ENCODE measurements at places on chromosomes 6 and 20.

DNA sequence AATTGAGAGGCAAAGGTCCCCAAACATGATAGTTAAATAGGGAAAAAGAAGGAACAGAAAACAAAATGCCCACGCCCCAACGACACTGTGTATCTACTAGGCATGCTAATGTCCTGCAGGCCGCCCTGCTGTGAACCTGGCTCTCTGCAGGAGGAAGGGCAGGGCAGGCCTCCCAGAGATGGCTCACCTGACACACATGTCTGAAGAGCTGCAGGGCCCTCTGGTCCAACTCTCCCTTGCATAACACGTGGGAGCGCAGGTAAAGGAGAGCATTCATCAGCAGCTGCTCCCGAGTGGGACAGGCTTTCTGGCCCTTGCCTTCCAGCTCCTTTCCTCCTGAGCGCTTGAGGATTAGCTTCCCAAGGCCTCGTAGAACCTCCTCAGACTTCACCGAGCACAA is 53.7 kb upstream of the LYRM2 start:
- no peak for DNase-seq

DNA sequence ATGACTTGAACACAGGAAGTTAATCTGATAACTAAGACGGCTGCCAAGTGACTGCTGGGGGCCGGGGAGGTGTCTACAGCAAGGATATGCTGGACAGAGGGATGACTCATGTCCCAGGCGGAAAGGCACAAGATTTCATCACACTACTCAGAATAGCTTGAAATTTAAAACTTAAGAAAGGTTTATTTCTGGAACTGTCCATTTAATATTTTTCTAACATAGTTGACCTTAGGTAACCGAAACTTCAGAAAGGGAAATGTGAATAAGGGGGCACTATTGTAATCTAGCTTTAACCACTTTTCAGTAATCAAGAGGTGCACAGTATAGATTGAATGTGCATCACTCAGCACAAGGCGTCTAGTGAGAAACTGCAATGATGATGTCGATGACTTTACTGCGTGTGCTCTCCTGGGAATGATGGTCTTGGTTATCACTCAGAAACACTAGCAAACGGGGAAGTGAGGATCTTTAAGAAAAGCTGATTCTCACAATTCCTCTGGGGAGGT is 171.5 kb downstream of the QKI start:
- no peak for DNase-seq

- DNase-seq = no peak
These were observed 173.7 kb downstream of the PHACTR1 start for GRCh38 chr6:12890171-12890790.

GRCh38 chr6:13992417-13993055 is 67.8 kb downstream of the RNF182 start:
- no peak for DNase-seq

DNA sequence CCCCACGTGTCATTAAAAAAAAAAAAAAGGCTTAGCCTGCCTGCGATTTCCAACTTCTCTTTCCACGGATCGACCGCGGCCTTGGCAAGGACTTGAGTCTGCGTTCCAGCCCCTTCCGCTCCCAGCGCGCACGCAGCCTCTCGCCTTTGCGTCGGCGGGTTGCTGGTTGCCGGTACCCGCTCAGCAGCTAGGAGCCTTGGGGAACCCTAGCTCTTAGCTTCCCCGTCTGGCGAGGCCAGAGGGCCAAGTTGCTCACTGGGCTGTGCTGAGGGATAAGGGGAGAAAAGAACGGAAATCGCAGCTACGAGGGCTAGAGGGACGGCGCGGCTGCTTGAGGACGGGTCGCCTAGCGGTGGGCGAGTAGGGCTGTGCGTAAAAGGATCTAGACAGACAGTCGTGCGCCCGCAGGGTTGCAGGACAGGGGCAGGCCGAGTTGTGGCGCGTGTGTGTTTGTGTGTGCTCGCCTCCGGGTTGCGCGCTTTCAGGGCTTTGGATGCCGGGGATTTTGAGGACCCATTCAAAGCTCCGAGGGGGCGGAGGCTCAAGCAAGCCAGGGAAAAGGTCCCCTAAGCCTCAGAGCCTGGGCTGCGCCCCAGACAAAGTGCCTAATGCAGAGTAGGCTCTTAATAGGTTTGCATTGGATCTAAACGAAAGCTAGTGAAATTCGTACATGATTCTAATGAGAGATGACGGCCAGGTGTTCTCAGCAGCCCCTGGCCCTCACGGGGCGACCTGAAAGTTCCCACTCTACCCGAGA is 40.5 kb upstream of the OSTM1 start:
- no peak for DNase-seq

DNA sequence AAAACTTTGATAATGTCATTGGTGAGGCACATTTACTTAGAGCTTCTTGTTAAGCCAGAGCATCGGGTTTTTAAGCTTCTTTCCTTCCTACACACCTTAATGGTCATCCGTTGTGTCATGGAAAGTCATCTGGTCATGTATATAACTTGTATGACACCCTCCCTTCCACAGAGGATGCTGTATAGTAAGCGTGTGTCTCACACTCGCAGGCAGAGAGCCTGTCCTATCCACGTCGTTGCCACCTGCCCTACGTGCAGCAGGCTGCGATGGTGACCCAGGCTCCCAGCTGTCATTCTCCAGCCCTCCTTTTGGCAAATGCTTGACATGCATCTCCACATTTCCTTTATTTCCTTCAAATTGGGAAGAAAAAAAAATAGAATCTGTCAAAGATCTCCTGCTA is 85.6 kb downstream of the MYB start:
- DNase-seq = no peak

- DNase-seq = no peak
These were observed 1.5 kb downstream of the CD2AP start for GRCh38 chr6:47479140-47479508.

GRCh38 chr6:165883851-165884640 is 221.0 kb upstream of the PDE10A start:
- DNase-seq = no peak

- DNase-seq = no peak
These were observed 56.6 kb upstream of the POU3F2 start for GRCh38 chr6:98777762-98778161.

- DNase-seq = no peak
These were observed 76.1 kb upstream of the ATXN1 start for GRCh38 chr6:16837217-16837972.

DNA sequence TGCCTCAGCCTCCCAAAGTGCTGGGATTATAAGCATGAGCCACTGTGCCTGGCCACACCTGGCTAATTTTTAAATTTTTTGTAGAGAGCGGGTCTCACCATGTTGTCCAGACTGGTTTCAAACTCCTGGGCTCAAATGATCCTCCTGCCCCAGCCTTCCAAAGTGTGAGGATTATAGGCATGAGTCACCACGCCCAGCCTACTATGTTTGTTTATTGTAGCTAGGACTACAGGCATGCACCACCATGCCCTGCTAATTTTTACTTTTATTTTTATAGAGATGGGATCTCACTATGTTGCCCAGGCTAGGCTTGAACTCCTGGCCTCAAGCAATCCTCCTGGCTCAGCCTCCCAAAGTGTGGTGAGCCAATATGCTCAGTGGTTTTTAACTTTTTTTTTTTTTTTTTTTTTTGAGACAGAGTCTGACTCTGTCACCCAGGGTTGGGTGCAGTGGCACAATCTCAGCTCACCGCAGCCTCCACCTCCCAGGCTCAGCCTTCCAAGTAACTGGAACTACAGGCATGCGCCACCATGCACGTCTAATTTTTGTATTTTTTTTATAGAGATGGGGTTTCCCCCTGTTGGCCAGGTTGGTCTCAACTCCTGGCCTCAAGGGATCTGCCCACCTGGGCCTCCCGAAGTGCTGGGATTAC is 12.0 kb upstream of the DDX43 start:
- DNase-seq = no peak

GRCh38 chr6:20056350-20056992 is 155.8 kb downstream of the MBOAT1 start:
- peak; percentile 28 for DNase-seq

GRCh38 chr20:14775778-14776177 is 438.4 kb upstream of the FLRT3 start:
- DNase-seq = no peak

GRCh38 chr6:170072246-170072645 is 218.6 kb downstream of the DLL1 start:
- DNase-seq = no peak

DNA sequence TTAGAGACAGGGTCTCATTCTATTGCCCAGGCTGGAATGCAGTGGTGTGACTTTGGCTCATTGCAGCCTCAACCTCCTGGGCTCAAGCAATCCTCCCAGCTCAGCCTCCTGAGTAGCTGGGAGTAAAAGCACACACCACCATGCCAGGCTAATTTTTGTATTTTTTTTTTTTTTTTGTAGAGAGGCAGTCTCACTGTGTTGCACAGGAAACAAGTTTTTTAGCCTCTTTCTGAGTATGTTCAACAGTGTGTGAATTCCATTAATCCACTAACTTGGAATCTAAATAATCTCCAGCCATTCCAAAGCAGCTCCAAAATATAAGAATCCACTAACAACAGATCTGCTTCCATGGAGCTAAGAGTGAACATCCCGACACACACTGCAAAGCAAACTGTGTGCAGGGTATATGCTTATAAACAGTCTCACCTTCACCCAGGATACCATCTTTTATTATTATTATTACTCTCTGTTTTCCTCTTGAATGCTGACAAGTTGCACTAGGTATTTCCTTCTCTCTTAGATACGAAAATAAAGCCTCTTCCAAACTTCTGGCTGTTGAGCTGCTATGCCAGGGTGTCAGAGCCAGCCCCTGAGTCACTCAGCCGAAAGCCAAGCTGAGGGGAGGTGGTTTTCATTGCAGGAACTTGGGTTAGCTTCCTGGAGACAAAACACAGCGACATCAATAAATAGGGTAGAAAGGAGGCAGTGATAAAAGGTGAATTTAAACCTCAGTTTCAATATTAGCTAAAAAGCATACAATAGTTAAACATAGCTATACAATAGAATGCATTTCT is 264.9 kb downstream of the HIVEP2 start:
- DNase-seq = no peak

GRCh38 chr6:72035966-72036365 is 149.6 kb downstream of the RIMS1 start:
- no peak for DNase-seq

GRCh38 chr6:2132916-2133315 is 112.5 kb downstream of the GMDS start:
- DNase-seq = no peak

Measured in D721Med (cell line).